ENCODE measurements at places on chromosomes 1 and 21.

DNA sequence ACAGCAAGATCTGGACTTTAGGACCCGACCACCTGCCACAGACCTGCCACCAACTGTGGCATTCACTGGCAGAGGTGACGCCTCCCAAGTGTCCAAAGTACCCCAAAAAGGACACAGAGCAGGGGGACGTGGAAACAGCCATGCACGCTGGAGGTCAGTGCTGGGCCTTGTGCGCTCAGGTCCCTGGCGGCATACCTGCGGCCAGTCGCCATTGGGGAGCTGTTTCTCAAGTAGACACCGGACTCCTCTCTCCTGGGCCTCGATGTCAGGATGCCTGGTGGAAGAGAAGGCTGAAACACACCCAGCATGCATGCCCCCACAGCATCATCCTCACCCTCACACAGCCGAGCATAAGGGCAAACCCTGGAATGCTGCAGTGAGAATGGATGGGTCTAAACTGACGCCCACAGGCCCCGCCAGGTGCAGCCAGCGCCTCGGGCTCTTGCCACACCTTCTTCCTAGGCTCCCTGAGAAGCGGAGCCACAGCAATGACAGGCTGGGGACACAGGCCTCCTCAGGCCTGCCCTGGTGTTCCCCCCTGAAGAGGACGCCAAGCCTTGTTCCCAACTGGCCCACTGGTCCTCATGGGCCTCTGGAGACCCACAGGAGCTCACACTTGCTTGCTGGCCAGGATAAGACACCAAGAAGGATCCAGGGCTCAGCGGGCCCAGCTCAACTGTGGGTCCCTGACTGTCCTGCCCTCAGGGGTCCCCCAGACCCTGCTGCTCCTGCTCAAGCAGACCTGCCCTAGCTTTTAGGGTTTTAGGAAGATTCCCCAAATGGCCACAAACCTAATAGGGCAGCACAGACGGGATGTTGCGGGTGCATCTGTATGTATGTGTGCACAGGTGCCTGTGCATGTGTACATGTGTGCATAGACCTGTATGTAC lies 7.7 kb upstream of the SPATC1L start:
- no peak for DNase-seq

DNA sequence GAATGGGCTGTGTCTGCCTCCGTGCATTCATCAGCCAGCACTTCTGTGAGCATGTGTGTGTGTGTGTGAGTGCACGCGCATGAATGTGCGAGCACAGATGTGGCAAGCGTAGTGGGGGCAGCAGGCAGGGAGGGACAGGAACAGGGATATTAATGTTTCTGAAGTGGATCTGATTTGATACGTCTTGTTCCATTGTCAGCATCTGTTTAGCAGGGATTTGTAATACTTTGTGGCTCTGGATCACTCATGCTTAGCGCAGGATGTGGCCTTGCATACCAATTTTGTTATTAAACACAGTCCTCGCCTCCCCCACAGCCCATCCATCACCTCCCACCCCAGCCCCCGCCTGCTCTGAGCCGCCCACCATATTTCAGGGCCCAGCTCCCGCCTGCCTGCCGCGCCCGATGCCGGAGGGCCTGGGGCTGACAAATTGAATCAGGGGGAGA lies 52.4 kb downstream of the TMEM53 start:
- no peak for DNase-seq

DNA sequence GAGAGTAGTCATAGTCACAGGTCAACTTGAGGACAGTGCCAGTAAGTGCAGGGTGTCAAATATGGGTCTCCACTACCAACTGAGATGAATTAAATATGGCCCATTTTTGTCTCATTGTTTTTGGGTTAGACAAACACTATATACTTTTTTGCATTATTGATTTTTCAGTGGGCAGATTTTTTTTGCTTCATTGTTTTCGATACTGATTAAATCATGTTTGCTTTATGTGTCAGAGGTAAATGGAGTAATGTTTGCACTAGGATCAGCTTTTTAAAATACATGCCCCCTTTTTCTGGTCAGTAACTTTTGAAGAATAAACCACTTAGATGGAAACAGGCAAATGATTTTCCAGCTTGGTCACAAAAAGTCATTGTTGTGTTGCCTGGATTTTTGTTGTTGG lies 199.0 kb downstream of the USH2A start:
- DNase-seq = no peak

GRCh38 chr21:38758501-38759214 lies 47.1 kb upstream of the ETS2 start:
- DNase-seq = no peak

- DNase-seq = no peak
These were observed 3.5 kb downstream of the KRTAP10-9 start for GRCh38 chr21:44630440-44630839.

GRCh38 chr1:66931590-66931989 lies 6.8 kb downstream of the MIER1 start:
- DNase-seq = no peak

- DNase-seq = no peak
These were observed 136.6 kb downstream of the LYPLAL1 start for GRCh38 chr1:219310181-219310728.

DNA sequence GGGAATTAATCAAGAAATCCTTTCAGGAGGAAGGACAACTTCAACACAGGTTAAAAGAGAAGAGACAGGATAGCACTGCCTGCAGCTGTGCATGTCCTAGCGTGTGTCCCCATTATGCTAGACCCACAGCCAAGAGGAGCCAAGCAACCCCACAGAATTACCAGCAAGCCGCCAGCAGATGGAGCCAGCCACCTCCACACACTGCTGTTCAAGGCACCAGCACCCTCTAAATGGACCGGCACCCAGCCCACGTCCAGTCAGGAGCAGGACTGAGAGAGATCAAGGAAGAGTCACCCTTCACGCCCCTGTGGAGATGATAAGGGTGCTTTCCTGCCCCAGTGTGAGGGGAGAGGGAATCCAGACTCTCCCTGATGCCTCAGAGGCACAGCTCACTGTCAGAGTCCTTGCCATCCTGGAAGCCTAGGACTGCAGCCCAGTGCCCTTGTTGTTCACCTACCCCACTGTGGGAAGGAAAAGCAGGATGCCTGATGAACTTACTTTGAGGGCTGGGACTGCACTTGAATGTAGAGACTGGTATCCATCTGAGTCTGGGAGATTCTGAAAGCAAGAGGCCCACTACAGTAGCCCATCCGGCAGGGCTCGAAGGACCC lies 37.1 kb upstream of the CTTNBP2NL start:
- peak; percentile 67 for DNase-seq

- no peak for DNase-seq
These were observed 106.2 kb downstream of the DHRS3 start for GRCh38 chr1:12511516-12512468.

DNA sequence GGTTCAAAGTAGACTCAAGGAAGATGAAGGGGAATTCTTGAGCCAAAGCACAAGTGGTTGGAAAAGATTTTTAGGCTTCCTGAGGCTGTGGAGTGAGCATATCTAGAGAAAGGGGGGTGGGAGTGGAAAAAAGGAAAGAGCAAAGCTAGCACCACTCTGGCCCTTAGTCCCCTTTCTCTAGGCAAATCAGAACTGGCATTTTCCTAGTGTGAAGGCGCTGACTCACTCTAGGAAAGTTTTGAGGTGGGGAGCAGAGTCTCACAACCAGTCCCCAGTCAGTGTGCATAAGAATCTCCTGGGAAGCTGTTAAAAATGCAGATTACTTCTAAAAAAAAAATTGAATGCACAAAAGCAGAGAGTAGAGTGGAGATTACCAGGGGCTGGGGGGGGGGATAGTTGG lies 3.4 kb upstream of the GPR89B start:
- DNase-seq = no peak

GRCh38 chr1:94283462-94283861 lies 46.1 kb upstream of the ARHGAP29 start:
- no peak for DNase-seq
